Stimulated activated CD4-positive, alpha-beta T cell treated with anti-CD3 and anti-CD28 coated beads, TNF-alpha, amount 100 ng/mL, for 48 hours (primary cell): ENCODE measurements at places on chromosomes 7 and 10.

DNA sequence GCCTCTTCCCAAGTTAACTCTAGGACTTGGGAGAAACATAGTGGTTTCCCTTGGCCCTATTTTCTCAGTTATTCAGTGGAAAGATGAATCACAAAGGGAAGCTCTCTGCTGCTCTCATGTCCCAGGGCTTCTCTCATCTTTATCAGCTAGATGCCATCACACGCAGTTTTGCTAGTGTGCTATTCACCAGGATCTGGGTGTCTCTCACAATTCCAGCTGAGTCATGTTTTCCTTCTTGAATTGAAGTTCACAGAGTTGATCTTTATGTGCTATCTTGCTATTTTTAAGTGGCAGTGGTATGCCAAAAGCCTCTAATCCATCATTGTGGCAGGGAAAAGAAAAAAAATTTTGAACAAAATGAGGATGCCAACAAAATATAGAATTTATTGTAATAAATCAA is 101.3 kb downstream of the TWIST1 start:
- DNase-seq: no peak

DNA sequence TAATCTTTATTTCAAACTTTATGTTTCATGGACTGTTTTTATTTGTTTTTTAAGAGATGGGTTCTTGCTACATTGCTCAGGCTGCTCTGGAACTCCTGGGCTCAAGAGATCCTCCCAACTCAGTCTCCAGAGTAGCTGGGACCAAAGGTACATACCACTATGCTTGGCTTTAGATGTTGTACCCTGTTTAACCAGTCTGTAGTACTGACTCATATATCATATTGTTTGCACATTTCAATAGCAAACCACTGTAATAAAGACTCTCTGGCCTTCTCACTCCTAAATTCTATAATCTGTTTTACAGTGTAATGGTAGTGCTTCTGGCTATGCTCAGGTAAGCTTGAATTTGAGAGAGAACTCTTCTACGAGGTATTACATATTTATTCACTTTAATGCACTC is 413.6 kb upstream of the PCDH15 start:
- DNase-seq: no peak

GRCh38 chr7:155188821-155189581 is 108.7 kb upstream of the INSIG1 start:
- no peak for DNase-seq

DNA sequence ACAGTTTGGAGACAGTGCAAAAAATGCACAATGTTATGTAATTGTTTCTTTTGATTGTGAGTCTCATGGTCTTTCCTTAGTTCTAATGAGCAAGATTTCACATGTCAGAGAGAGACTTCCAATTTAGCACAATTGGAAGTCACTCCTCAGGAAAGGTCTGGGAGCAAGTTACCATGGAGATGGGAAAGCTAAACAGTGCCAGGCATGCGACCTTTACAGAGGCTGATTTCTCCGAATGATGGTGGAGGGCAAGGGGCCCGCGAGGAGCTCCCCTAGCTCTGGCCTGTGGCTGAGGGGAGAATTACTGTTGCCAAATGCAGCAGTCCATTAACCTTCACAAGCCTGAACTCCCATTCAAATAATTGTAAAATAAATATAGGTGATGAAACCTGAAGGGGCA is 59.3 kb downstream of the CDCA7L start:
- no peak for DNase-seq

DNA sequence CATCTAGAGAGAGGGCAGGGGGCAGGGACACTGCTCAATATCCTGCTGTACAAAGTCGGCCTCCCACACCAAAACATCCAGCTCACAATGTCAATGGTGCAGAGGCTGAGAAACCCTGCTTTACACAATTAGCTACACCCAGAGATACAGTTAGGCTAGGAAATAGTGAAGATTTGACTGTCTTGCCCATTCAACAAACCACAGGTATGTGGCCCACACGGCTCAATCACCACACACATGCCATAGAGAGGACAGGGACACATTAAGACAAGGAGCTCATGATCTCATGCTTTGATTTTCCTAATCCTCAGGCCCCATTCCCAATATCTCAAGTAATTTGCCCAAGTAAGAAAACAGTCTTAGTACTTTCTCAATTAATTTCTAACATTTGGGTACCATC is 110.4 kb downstream of the OSBPL3 start:
- no peak for DNase-seq

DNA sequence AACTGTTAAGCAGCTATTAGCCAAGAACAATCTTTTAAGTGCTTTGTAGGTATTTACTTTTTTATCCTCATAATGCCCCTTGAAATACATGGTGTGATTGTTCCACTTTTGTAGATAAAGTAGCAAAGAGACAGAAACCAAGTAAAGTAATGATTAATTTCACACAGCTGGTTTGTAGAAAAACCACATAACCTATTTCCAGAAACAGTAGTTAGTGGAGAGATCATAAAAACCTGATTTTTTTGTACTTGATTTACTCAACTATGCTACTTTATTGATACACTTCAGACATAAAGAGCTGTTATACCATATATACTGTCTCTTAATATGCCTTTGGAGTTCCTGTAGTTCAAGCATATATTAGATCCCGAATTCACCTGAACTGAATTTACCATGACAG is 118.4 kb downstream of the SEMA3A start:
- DNase-seq: no peak

DNA sequence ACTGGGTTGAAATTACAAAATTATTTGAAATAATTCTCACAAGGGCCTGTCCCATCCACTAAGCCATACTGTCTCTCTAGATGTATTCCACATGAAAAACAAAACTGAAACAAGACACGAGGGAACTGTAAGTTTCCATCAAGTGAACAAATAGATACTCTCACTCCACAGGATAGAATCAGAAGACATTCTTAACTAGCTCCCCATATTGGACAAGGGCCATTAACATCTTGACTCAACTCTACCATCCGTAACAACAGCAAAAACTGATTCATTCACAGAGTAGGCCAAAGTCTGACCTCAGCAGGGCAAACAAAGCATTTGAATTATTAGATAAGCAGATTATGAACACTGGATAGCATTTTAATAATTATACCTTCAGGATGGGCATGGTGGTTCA is 29.1 kb downstream of the UBE2H start:
- no peak for DNase-seq

DNA sequence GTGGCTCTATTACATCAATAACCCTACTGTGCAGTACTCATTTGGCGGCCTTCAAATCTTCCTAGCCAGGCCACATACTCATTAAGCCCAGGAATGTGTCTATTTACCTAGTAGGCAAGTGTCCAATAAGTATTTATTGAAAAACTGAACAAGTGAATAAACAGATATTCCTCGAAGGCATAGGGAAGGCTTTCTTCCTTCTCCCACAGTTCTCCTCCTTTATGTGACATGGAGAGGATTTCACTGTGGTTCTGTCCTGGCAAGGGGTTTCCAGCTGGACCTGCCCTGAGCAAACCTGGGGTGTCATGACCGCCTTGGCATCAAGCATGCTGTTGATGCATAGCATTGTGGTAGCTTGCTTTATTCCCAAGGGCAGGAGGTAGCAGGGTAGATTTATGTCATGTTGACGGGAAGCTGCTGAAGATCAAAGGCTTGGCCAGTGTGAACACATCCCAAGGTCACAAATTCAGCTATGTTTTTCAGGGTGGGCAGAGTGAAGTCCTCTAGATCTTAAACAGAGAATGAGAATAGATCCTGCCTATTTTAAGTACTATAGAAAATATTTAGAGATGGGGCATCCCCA is 195.1 kb downstream of the INHBA start:
- no peak for DNase-seq
